ENCODE measurements at places on chromosomes 1 and 21. TPM values are rescaled to one million over a fixed set of nuclear protein-coding genes. Genes with fewer than 3 reads are reported as not detected.
A peak's percentile ranks its signal among the peaks of the same experiment; 100 is the strongest.

Gene MYBPH
- total RNA-seq = not detected

Gene CD48
- total RNA-seq = 21.5 TPM

Gene TMEM50A
- total RNA-seq = 109 TPM

Gene TNFAIP8L2
- total RNA-seq = 10.3 TPM

- no peak for DNase-seq
Measured at GRCh38 chr1:8879464-8879921, 1.0 kb upstream of the ENO1 start.

DNA sequence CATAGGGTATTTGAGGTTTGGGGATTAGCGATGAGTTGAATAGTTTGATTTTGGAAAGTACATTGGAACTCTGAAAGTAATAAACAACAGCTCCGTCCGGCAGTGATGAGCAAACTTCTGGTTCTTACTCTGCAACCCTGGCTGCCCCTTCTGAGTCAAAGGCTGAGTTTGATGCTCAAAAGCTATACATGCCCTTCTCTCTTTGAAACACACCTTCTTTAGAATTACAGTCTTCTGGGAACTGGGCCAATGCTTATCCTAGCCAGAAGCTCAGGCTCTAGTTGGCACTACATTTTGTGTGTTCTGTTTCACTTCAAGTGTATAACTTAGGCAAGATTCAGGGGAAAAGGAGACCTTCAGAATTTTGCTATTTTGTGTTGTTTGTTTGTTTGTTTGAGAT, 9.3 kb downstream of the AHCYL1 start:
- DNase-seq = no peak

GRCh38 chr1:51488372-51489050, 30.6 kb downstream of the EPS15 start:
- DNase-seq = no peak

DNA sequence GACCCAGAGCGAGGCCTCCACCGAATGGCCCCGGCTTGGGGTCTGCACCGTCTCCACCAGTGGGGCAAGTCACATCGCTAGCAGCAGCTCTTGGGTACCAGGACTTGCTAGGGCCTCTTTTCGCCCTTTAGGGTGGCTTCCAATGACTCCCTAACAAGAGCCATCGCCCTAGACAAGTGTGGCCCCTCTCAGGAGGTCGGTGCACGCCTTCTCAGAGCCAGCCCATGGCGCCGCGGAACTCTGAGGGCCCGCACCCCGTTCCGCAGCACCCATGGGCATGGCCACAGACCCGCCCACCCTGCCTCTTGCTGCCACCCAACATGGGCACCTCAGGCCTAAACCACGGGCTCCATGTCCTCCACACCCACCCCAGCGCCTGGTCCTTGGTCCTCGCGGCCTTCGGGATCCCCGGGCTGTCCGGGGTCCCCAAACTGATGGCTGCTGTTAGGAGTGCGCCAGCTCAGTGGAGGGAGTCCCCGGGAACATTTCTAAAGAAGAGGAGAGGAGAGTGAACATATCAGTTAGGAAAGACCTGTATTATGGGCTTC, 3.2 kb upstream of the CACNA1S start:
- no peak for DNase-seq

- no peak for DNase-seq
Measured at GRCh38 chr1:100230765-100231164, 18.9 kb downstream of the DBT start.

- no peak for DNase-seq
Measured at GRCh38 chr1:16076865-16077238, 3.4 kb upstream of the FAM131C start.

DNA sequence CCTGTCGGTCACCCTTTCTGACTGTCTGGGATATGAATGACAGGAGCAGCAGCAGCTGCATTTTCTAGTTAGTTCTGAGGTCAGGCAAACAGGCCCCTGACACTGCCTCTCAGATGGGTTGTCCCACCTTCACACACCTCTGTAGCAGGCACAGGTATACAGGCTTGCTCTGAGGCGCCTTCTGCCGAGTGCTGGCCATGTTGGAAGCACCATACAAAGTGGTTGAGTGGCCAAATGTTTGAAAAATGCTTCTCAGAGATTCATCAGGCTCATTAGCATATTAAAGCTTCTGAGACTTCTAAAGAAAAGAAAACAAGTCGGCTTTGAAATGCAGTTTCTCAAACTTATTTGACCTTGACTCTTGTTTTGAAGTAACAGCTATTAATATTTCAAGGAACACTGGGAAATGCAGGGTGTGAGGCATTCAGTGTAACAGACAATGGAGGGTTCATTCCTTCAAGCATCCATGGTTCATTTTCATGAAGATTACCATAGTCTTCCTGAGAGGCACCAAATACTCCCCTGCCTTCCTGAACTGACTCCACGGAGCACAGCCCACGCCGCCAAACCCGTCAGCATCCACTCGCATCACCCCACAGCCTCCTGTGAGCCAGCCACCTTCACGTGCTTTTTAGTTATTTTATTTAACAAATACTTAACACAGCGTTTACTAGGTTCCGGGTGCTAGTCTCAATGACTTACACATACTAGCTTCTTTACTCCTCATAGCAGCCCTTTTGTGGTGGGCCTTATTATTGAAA, 81.8 kb downstream of the KCNN3 start:
- peak; percentile 9 for DNase-seq

- no peak for DNase-seq
Measured at GRCh38 chr1:155984341-155984740, 6.0 kb upstream of the ARHGEF2 start.

- DNase-seq = peak; percentile 85
Measured at GRCh38 chr1:225467193-225468020, 39.6 kb upstream of the LBR start.

GRCh38 chr1:20593756-20594155, 4.9 kb downstream of the CDA start:
- no peak for DNase-seq

- peak; percentile 68 for DNase-seq
Measured at GRCh38 chr1:96966536-96967138, 245.1 kb downstream of the PTBP2 start.

GRCh38 chr1:203026666-203027663, 674 bp downstream of the PPFIA4 start:
- no peak for DNase-seq

DNA sequence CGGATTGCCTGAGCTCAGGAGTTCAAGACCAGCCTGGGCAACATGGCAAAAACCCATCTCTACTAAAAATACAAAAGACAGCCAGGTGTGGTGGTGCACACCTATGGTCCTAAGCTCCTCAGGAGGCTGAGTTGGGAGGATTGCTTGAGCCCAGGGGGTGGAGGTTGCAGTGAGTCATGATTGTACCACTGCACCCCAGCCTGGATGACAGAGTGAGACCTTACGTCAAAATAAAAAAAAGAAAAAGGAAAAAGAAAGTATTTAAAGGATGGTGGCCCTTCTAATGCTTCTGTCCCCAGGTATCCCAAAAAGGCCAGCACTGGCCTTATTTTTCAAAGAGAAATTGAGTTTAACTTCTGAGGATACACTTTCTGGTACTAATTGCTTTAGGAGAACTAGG, 1.7 kb downstream of the IKBKE start:
- DNase-seq = no peak

- DNase-seq = no peak
Measured at GRCh38 chr1:218272366-218272765, 12.7 kb upstream of the RRP15 start.

GRCh38 chr1:217188280-217189237, 442.3 kb downstream of the GPATCH2 start:
- no peak for DNase-seq

DNA sequence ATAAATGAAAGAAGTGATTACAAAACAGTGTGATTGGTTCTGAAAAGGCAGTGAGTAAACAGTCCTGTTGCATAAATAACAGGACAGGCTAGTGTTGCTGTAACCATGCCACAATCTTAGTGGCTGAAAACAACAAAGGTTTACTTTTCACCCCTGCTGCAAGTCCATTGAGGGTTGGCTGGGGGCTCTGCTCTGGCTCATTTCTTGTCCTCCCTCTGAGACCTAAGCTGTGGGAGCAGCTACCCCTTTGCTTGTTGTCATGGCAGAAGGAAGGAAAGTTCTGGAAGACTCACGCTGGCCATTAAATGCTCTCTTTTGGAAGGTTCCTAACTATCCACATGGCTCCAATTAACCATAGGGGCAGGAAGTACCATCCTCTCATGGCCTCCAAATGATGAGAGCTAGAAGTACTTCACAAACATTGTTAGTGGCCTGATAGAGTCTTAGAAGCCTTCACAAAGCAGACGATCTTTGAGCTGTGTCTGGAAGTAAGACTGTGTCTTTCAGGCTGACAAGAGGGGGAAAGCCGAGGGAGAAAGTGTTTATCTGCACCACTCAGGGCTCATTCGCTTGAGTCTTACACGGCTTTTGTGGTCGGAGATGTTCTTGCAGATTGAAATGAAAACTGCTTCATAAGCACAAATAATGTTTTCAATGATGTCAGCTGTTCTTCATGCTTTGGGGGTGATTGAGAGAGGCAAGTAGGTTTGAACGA, 11.9 kb downstream of the RCSD1 start:
- DNase-seq = no peak

DNA sequence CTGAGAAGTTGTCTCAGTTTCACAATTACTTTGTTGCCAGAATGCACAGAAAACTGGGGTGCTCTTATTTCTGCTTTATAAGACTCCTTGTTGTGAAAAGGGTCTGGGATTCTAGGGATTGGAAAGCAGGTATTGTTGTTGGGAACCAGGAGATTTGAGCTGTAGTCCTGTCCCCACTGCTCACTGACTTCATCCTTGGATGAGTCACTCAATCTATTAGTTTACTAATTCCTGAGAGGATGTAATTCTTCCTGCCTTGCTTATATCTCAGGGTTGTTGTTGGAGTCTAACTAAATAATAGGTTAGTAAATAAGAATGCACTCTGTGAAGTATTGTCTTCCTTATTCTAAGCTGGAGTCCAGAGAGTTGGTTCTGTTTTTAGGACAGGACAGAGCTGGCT, 172.5 kb upstream of the GALNT2 start:
- no peak for DNase-seq

DNA sequence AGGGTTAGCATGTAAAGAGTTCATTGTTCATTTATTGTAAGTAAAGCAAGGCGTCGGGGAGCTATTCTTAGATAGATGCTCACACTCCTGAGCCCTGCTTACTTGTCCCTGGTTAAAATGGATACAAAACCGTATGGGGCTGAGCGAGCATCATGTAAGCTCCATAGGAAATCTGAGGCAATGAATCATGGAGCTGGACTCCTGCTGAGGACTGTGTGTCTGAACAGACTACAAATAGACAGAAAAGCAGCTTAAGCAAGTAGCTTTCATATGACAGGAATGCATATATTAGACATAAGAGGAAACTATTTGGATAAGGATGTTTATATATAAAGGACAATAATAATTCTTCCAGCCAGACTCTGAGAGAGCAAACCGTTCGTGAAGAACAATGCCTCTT, 604.9 kb upstream of the PTBP2 start:
- no peak for DNase-seq
